ENCODE measurements at places on chromosomes 6 and 20. TPM values are rescaled to one million over a fixed set of nuclear protein-coding genes. Genes with fewer than 3 reads are reported as not detected.
A peak's percentile ranks its signal among the peaks of the same experiment; 100 is the strongest.

Gene CGAS
- total RNA-seq, result 10.4 TPM

- no peak for DNase-seq
These were observed 1.2 kb upstream of the CD24 start for GRCh38 chr6:106975738-106976064.

DNA sequence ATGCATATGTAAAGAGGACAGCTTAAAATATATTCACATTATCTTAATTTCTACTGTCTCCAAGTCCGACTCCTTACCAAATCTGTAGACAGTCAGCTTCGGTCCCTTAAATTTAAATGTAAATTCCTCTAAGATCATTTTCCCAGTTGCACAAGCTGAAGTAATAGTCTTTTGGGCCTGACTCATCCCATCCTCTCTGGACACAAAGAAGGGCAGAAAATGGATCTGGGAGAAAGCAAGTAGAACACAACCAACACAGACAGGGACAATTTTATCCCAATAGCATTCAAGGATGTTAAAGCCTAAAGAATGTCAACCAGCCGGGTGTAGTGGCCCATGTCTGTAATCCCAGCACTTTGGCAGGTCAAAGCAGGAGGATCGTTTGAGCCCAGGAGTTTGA, 228.3 kb downstream of the ARHGAP18 start:
- DNase-seq, result no peak

DNA sequence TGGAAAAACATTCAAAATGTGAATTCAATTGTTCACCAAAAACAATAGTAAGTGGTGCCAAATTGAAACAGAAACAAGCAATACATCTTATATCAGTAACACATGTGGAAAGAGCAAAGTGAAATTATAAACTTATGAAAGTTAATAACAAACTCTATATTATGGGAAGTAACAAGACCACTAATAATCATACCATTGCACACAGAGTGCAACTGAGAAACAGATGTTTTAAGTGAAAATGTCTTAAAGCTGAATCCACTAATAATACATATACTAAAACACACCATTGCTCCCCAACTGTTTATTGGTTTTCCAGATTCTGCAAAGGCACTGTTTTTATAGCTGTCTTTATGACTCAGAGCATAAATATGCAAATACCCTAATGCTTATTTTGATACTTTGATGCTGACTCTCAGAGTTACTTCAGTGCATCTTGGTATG, 292.3 kb downstream of the RFPL4B start:
- DNase-seq, result no peak

DNA sequence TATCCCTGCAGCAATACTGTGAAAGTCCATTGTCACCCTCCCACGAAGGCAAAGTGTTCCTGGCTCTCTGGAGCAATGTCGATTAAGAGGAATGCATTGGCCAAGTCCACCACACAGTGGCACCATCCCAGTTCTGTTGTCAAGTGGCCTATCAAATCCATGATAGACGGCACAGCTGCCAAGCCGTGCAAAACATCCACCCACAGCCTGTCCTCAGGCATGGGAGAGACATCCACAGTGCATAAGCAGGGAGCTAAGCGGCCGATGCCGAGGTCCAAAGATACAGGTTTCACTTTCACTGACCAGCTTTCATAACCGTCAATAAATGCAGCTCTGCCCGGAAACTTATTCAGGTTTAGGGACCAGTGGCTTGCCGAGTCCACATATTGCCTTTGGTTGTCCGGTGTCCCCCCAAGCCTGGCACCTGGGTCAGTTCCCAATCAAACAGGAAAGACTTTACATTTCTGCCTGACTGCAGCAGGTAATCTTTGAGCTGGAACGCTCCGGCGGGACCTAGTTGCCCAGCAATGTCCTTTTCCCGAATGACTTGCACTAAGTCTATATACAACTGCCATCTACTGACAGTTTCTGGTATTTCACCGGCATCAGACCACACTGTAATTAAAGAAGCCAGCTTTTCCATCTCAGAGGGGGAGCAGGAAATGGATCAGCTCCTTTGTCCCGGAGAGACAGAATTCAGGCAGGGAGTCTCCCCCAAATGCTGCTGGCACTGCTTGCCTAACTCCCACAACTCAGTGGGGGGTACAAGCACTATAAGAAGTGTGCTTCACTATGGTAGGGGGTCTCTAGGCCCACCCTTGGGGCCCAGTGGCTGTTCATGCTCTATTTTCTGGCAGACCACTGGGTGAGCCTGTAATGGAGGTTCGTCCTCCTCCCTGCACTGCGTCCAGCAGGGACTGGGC, 6.3 kb downstream of the ZKSCAN3 start:
- DNase-seq, result peak; percentile 72

GRCh38 chr6:150586850-150587359, 12.8 kb upstream of the PLEKHG1 start:
- DNase-seq, result no peak

Gene HSPA1L
- total RNA-seq, result 2.5 TPM

GRCh38 chr6:71698702-71699101, 187.6 kb upstream of the RIMS1 start:
- no peak for DNase-seq
